ENCODE measurements at places on chromosomes 3 and 15.

- DNase-seq: no peak
Measured at GRCh38 chr15:51184627-51185026, 89.9 kb upstream of the TNFAIP8L3 start.

- no peak for DNase-seq
Measured at GRCh38 chr3:100702082-100702979, 7.0 kb upstream of the TFG start.

GRCh38 chr15:71674354-71674753 lies 136.0 kb upstream of the NR2E3 start:
- DNase-seq: no peak

- no peak for DNase-seq
Measured at GRCh38 chr3:37540786-37541185, 320.9 kb upstream of the CTDSPL start.

DNA sequence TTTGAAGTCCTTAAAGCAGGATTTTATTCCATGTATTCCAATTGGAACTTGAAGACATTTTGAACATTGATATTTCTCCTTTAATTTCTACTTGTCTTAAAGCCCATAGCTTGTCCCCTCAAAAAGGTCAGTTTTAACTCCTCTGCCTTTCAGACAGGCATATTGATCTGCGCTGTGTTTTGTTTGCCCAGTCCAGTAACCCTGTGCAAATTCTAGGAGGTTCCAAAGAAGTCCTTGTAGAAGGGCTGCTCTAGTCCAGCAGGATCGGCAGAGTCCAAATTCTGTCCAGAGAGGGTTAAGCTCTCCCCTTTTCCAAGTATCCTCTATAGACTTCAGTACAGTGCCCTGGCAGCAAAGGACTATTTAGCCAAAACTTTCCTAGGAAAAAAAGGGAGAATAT lies 105.6 kb upstream of the MANF start:
- DNase-seq: no peak

DNA sequence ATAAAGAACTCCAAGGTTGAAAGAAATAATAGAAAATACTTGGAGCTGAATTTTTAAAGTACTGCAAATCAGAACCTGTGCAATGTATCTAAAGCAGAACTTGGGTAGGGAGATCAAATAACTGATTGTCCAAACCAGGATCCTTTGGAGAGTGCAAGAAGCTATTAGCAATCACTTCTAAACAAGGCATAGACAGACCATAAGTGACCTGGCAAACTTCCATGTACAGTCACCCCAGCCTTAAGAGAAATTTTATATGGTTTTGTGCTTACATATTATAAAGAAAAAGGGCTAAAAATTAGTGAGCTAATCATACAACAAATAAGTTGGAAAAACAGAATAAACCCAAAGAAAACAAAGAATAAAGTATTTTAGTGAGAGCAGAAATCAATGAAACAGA lies 35.2 kb downstream of the ETV5 start:
- no peak for DNase-seq

DNA sequence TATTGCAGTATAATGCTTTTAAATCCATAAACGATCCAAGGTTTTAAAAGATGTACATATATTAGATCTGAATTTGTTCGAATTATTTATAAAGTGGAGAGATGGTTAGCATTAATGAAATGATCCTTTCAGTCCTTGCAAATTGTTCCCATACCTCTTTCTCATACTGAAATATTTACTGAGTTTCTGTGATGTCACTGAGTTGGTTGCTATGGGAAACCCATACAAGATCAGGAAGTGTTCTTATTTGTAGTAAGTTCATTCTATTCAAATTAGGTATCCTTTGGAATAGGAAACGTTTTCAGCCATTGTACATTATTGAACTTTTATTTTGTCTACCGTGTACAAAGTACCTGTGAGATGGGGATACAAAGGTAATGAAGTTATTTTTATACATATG lies 73.2 kb upstream of the CHL1 start:
- no peak for DNase-seq

GRCh38 chr3:185728630-185729336 lies 96.1 kb downstream of the IGF2BP2 start:
- DNase-seq: peak; percentile 61

GRCh38 chr3:181722156-181722555 lies 10.4 kb downstream of the SOX2 start:
- DNase-seq: no peak
